Activated T-cell treated with anti-CD3 and anti-CD28 coated beads, Interleukin-2, amount 50 U/mL, for 72 hours (primary cell): ENCODE measurements at places on chromosomes 4 and X.
A peak's percentile ranks its signal among the peaks of the same experiment; 100 is the strongest.

DNA sequence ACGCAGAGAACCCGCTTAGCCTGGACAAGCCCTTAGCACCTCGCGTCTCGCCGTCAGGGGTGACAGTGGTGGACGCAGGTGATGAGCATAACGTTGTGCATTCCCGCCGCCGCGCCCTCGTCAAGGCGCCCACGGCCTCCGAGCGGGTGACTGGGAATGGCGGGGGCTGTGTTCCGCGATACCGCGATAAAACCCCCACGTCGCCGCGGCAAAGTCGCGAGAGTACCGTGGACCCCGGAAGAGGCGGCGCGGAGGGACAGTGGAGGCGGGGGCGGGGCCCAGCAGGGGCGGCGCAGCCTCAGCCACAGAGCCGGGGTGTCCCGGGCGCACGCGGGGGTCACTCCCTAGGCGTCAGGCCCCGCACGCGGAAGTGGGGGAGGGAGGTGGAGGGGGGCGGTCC lies 53.8 kb downstream of the ZFYVE28 start:
- peak; percentile 86 for DNase-seq

DNA sequence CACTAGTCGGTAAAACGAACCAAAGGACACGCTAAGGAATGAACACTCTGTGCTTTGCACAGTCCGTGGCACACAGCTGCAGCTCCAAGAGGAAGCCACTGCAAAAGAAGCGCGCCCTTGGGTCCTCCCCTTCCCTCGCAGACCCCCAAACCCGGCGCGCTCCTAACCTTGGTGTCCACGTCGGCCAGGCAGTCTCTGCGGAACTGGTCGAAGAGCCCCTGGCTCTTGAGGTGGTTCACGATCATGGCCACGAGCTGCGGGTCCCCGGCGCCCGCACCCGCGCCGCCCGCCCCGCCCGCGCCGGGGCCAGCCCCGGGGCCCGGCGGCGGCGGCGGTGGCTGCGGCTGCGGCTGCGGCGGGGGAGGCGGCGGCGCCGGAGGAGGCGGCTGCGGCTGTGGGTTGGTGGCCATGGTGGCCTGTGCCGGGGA lies 333 bp downstream of the BOD1L1 start:
- peak; percentile 46 for DNase-seq

DNA sequence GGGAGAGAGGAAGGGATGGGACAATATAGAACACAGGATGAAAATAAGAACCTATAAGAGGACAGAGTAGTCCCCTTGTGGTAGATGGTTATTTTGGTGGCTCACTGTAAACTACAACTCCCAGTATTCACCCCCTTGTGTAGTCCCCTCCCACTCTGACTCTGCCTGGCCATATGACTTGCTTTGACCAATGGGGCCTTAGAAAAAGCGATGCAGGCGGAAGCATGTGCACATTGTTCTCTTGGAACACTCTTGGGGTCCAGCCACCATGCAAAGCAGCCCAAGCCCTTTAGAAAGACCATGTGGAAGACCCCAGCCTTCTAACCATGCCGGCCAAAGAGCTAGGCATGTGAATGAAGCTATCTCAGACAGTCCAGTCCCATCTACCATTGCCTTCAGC lies 415.0 kb downstream of the BCOR start:
- no peak for DNase-seq

- no peak for DNase-seq
These were observed 20.6 kb downstream of the AP1AR start for GRCh38 chr4:112252234-112252633.

GRCh38 chr4:112102875-112103370 lies 42.3 kb upstream of the FAM241A start:
- DNase-seq, result no peak

DNA sequence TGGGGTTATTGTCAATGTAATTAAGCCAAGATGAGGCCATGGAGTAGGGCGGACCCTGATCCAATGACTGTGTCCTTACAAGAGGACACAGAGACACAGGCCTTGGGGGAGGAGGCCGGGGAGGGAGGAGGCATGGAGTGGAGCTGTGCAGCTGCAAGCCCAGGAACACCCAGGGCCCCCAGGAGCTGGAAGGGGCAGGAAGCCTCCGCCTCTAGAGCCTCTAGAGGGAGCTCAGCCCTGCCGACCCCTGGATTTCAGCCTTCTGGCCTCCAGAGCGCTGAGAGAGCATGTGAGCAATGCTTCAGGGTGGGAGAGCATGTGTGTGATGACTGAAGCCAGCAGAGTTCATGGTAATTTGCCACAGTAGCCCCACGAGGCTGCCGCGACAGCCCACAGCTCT lies 234.6 kb downstream of the AFAP1 start:
- DNase-seq, result no peak

DNA sequence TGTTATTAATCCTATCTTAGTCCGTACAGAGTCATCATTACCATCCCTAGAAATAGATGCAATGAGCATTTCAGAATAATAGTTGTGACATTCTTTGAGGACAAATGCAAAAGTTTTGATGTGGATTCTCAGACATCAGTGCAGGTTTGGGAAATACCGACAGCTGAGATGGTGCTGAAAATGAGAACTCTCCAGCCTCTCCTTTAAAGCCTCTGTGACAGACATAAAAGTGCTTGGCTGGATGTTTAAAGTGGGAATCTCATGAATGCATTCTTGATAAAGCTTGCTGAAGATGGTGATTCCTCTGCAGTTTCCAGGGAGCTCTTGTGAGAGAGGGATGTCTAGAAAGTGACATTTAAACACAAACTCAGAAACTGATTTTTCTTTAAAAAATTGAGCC lies 35.0 kb upstream of the SLC7A11 start:
- DNase-seq, result no peak

GRCh38 chr4:5885733-5886132 lies 7.2 kb downstream of the CRMP1 start:
- no peak for DNase-seq

DNA sequence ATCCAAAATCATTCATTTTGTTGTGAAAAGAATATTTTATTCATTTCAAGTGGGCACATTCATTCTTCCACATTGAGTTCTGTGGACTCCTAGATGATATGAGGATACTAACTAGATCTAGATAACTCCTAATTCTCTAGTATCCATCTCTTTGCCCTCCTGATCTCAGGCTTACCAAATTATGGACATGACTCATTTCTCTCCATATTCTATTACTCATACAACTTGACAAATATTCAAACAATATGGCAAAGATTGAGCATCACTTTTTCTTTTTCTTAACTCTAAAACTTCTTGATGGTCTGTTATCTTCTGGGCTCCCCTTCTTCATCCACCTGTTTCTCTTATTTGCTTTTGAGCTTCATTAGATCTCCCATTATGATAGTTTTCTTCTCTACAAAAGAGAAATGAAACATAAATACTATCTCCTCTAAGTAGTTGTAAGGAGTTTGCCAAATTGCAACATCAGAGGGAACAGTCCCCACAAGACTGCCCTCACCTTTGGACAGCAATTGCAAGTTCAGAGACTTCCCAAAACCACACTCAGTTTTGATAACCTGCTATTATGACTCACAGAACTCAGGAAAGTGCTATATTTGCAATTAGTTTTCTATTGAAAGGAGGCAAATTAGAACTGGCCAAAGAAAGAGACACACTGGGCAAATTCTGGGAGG lies 422.9 kb downstream of the SPRY1 start:
- DNase-seq, result no peak

GRCh38 chr4:169993531-169993930 lies 32.7 kb downstream of the MFAP3L start:
- DNase-seq, result no peak

DNA sequence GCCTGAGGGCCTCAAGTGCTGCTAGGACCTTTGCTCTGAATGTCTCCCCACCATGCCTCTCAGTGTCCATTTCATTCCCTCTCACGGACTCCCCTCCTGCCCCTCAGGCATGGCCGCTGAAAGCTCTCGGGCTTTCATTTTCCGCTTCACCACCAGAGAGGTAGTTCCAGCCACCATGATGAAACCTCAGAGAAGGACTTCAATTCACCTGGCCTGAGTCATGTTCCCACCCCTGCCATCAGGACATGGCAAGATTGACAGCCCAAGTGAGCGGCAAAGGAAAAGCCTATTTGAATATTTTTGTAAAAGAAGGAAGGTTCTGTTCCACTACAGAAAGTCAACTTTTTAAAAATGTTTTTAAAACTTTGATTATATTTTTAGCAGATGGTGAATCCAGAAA lies 249.3 kb upstream of the GALNT7 start:
- DNase-seq, result no peak

GRCh38 chrX:68640661-68641060 lies 6.8 kb upstream of the STARD8 start:
- DNase-seq, result no peak
